Astrocyte (in vitro differentiated cells and primary cell): ENCODE measurements at places on chromosomes 5 and 9. TPM values are rescaled to one million over a fixed set of nuclear protein-coding genes. Genes with fewer than 3 reads are reported as not detected.
A peak's percentile ranks its signal among the peaks of the same experiment; 100 is the strongest.

DNA sequence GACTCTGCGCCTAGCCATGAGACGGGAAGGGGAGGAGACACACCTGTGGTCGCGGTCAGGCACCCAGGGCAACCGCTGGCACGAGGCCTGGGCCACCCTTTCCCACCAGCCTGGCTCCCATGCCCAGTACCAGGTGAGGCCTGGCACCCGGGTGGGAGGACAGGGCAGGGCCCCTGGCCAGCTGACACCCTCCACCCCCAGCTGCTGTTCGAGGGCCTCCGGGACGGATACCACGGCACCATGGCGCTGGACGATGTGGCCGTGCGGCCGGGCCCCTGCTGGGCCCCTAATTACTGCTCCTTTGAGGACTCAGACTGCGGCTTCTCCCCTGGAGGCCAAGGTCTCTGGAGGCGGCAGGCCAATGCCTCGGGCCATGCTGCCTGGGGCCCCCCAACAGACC is 5.0 kb downstream of the MAMDC4 start:
- H3K27me3 ChIP-seq: no peaks in the 10 kb centered on the region
- H3K4me1 ChIP-seq: peaks cover 6% of the 10 kb centered on the region
- no peak overlapping the region for H3K4me3 ChIP-seq
- H3K36me3 ChIP-seq: no peaks in the 10 kb centered on the region
- H3K27ac ChIP-seq: no peak overlapping the region
- no peak for DNase-seq

DNA sequence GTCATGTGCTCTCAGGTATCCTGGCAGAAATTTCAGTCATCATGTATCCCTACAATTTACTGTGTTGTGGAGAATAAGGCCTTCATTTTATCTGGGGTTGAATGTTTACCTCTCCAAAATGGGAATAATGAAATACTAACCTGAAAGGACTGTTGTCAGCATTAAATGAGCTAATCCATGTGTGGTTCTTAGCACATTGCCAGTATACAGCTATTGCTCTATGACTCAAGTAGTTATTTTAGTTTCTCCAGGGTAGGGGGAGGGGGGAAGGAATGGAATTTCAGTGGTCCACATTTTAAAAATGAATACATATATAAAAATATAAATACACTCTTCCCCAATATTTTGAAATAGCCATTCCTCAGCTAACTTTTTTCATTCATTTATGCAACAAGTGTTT is 3.5 kb downstream of the PAM start:
- no peaks in the 10 kb centered on the region for H3K36me3 ChIP-seq
- peaks cover 24% of the 10 kb centered on the region for H3K4me1 ChIP-seq
- H3K27me3 ChIP-seq: peaks cover 2% of the 10 kb centered on the region
- DNase-seq: peak; percentile 66
- H3K27ac ChIP-seq: no peak overlapping the region

GRCh38 chr9:77677397-77677796 is 29.3 kb upstream of the GNA14 start:
- H3K27me3 ChIP-seq: no peaks in the 10 kb centered on the region
- no peaks in the 10 kb centered on the region for H3K36me3 ChIP-seq
- H3K4me1 ChIP-seq: no peaks in the 10 kb centered on the region
- no peak for DNase-seq

DNA sequence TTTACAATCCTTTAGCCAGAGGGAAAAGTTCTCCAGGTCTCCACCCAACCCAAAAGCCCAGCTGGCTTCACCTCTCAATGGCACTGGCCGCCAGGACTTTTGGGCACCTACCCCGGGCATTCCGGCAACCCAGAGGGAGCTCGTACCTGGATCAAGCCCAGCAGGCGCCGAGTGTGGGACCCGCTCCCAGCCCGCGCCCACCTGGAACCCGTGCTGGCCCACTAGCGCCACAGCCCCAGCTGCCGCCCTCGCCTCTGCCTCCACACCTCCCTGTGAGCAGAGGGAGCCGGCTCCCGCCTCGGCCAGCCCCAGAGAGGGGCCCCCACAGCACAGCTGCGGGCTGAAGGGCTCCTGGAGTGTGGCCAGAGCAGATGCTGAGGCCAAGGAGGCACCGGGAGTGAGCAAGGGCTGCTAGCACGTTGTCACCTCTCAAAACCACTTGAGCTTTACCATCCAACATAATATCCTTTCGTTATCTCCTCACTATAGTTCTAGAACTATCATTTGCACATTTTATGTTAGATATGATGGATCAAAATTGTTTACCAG is 69.7 kb downstream of the GCNT1 start:
- peaks cover 12% of the 10 kb centered on the region for H3K4me1 ChIP-seq
- no peaks in the 10 kb centered on the region for H3K36me3 ChIP-seq
- DNase-seq: no peak
- no peak overlapping the region for H3K27ac ChIP-seq

GRCh38 chr9:131259916-131260597 is 16.3 kb downstream of the FAM78A start:
- peaks cover 10% of the 10 kb centered on the region for H3K4me1 ChIP-seq
- DNase-seq: no peak
- H3K36me3 ChIP-seq: no peaks in the 10 kb centered on the region
- no peak overlapping the region for H3K4me3 ChIP-seq
- no peaks in the 10 kb centered on the region for H3K27me3 ChIP-seq

- H3K4me3 ChIP-seq: no peak overlapping the region
- H3K27ac ChIP-seq: no peak overlapping the region
- DNase-seq: no peak
Measured at GRCh38 chr5:5752844-5753243, 330.4 kb downstream of the ICE1 start.

- H3K4me3 ChIP-seq: no peak overlapping the region
- no peaks in the 10 kb centered on the region for H3K4me1 ChIP-seq
- no peaks in the 10 kb centered on the region for H3K36me3 ChIP-seq
- DNase-seq: no peak
- no peak overlapping the region for H3K27ac ChIP-seq
Measured at GRCh38 chr5:74370168-74370567, 270.4 kb downstream of the ENC1 start.

- peaks cover 33% of the 10 kb centered on the region for H3K4me1 ChIP-seq
- no peak overlapping the region for H3K27ac ChIP-seq
- H3K36me3 ChIP-seq: no peaks in the 10 kb centered on the region
- H3K27me3 ChIP-seq: no peaks in the 10 kb centered on the region
- DNase-seq: no peak
- H3K4me3 ChIP-seq: no peak overlapping the region
Measured at GRCh38 chr9:121266356-121266755, 1.6 kb upstream of the GSN start.

DNA sequence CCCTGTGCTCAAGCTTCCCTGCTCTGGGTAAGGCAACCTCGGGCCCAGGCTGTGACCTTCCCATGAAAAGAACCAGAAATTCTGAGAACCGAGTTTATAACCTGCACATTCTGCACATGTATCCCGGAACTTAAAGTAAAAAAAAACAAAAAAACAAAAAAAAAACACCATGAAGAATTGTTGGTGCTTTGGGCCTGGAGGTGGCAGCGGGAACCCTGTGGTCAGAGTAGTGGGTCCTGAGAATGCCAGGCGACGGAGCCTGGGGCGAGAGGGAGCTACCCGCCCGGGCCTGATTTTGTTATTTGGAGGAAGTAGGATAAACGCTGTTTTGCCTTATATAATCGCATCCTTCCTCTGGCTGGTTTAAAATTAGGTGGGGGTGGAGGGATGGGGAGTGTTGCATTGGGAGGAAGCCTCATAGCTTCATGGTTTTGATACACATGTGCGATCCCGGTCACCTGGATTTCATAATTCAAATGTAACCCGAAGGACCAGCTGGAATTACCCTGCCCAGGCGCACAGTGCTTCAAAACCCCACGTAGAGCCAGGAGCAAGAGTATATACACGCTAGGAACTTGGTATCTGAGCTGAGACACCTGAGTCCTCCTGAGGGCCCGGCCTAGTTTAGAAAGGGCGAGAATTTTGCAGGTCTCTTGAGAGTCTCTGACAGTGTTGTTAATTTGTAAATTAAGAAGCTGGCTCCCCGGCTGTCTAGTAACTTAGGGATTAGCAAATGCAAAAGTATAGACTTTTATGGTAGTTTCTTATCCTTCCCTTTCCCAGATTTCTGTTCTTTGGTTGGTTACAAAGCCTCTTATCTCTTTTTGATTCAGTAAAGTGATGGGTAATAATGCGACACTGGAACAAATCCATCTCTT is 2.8 kb downstream of the MSX2 start:
- no peaks in the 10 kb centered on the region for H3K36me3 ChIP-seq
- no peak overlapping the region for H3K27ac ChIP-seq
- peaks cover 60% of the 10 kb centered on the region for H3K27me3 ChIP-seq
- H3K4me3 ChIP-seq: no peak overlapping the region
- peaks cover 15% of the 10 kb centered on the region for H3K4me1 ChIP-seq

- no peak for DNase-seq
- no peak overlapping the region for H3K27ac ChIP-seq
- no peaks in the 10 kb centered on the region for H3K4me1 ChIP-seq
Measured at GRCh38 chr9:68541568-68541967, 885 bp upstream of the TMEM252 start.

Gene CCDC183
- total RNA-seq: 0.84 and 1.3 TPM in 2 replicates

Gene SRA1
- total RNA-seq: 71.3 and 72.4 TPM in 2 replicates

Gene OSMR
- 38.6 and 39.2 TPM in 2 replicates for total RNA-seq

Gene IFNB1
- 2.5 and 3.2 TPM in 2 replicates for total RNA-seq

Gene SPAG8
- 0.46 and 0.52 TPM in 2 replicates for total RNA-seq

Gene ARHGAP26
- 4.7 and 5.6 TPM in 2 replicates for total RNA-seq
